Stomach (tissue), 19 donors: ENCODE measurements at places on chromosomes 3 and 15. TPM values are rescaled to one million over a fixed set of nuclear protein-coding genes. Genes with fewer than 3 reads are reported as not detected.

DNA sequence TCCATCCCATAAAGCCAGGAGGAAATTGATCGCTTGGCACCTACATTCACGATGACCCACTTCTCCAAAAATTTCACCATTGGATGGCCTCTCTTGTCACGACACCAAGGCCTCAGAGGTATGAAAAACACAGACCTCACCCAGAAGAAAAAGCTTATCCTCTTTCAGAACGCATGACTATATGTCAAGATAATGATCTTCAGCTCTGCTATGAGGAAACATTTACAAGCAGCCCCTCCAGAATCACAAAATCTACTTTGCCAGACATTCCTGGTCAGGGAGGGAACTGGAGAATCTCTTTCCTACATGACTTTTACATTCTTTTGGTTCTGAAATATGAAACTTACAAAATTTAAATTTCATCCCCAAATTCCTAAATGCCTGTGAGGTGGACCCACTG lies 122.7 kb downstream of the WNT5A start:
- no peak for DNase-seq

The STAB1 gene
- 33.7 TPM for polyA plus RNA-seq

GRCh38 chr3:150202711-150203110 lies 205.4 kb upstream of the TSC22D2 start:
- DNase-seq: no peak

DNA sequence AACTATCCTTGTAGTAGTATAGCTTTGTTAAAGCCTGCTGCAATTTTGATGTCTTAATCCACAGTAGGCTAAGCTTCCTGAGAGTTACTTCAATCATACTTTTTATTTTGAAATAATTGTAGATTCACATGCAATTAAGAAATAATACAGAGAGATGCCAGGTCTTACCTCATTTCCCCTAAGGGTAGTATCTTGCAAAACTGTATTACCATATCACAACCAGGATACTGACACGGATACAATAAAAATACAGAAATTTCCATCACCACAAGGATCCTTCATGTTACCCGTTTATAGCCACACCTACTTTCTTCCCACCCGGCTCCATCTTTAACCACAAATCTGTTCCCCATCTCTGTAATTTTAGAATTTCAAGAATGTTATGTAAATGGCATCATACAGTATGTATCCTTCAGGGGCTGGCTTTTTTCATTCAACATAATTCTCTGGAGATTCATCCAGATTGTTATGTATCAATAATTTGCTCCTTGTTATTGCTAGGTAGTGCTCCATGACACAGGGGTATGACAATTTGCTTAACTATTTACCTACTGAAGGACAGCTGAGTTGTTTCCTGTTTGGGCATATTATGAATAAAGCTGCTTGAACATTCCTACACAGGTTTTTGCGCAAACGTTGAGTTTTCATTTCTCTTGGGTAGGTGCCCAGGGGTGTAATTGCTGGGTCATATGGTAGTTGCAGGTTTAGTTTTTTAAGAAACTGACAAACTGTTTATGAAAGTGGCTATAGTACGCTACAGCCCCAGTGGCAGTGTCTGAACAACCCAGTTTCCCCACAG lies 21.6 kb downstream of the BDH1 start:
- DNase-seq: no peak
